ENCODE measurements at places on chromosomes 1 and 21. TPM values are rescaled to one million over a fixed set of nuclear protein-coding genes. Genes with fewer than 3 reads are reported as not detected.
A peak's percentile ranks its signal among the peaks of the same experiment; 100 is the strongest.

DNA sequence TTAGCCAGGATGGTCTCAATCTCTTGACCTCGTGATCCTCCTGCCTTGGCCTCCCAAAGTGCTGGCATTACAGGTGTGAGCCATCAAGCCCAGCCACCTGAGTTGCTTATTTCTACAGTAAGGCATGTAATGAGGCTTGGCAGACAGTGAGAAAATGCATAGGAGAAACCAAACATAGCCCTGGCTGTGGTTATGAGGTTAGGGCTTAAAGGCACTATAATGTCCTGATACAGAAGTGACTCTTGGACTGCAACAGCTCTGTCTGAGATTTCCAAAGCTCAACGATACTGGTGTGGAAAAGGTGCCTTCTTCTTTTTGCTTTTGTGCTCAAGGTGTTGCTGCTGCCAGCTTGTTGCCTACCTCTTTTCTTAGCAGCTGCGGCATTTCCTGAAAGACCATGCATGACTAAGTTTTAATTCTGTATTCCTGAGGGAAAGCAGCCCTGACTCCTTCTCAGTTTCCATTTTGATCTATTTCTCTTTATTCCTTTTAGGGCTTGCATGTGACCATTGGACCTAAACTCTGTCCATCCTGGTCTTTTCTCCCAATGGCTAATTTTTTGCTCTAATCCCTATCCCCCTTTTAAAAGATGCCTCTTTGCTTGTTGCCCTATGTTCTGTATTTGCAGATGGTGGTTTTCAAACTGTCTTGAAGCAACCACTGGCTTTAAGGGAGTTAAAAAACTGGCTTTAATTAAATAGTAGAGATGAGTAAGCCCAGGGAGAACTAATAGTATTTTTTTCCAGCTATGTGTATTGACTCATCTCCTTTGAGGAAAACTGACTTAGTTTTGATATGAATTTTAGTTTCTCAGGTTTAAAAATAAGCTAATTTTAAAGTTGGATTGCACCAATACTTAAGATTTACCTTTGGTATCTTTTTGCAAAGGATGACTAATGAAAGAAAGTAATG lies 70.3 kb downstream of the KIF1B start:
- no peak for DNase-seq

GRCh38 chr1:57835620-57836019 lies 411.8 kb upstream of the DAB1 start:
- DNase-seq = no peak

- DNase-seq = no peak
These were observed 46.1 kb upstream of the KAZN start for GRCh38 chr1:14552246-14552965.

- DNase-seq = no peak
These were observed 72.1 kb downstream of the PRDM16 start for GRCh38 chr1:3141129-3141528.

- no peak for DNase-seq
These were observed 239.1 kb upstream of the TMEM51 start for GRCh38 chr1:14914351-14914988.

GRCh38 chr1:16716691-16717335 lies 23.5 kb upstream of the RNU1-4 start:
- DNase-seq = peak; percentile 65

DNA sequence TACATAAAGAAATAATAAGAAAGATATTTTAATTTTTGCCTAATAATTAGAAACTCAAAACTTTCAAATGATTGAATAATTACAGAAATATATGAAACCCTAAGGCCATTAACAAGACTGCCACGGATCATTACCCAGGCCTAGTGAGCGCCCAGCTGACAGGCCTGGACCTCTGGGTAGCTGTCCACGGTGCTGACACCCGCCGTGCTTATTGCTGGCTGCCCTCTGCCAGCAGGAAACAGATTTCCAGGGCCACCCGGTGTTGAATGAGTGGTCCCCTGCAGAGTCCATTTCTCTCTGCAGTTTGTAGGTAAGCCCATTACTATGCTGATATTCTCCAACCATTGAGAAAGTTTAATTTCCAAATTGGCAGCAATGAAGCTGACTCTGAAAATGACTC lies 254.4 kb upstream of the GJB5 start:
- no peak for DNase-seq

- DNase-seq = peak; percentile 88
These were observed 139.7 kb downstream of the TSEN15 start for GRCh38 chr1:184191181-184191621.

DNA sequence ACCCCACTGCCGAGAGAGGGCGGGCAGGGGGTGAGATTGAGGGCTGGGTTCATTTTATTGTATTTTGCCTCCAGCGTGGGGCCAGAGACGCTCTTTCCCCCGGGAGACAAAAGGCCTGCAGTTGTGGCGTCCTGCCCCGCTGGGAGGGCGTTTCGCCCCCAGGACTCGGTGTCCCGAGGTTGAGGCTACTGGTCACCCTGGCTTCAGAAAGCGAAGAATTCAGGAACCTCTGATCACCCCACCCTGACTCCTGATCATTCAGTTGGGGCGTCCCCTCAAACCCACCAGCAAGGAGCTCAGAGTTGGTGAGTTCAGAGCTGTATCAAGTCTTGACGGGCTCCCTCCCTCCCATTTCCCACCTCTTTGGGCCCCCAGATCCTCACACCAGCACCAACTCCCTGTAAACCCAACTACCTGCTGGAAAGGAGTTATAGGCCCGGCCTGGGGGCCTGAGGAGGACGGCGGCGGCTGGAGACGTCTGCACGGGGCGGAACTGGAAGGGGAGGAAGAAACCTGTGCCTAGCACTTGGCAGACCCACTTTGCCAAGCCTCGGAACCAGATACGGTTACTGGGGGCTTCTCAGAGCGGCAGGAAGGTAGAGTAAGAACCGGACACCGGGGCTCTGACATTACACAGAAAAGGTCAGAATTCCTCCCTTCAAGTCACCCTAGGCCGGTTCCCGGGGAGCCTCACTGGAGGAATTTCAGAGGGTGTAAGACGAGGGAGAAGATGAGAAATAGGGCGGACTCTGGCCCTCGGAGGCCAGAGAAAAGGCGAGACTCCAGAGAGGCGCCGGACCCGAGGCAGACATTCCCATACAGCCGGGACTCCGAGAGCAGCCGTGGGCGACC lies 761 bp upstream of the PAX7 start:
- no peak for DNase-seq

GRCh38 chr1:193625255-193625654 lies 438.8 kb upstream of the B3GALT2 start:
- DNase-seq = no peak

DNA sequence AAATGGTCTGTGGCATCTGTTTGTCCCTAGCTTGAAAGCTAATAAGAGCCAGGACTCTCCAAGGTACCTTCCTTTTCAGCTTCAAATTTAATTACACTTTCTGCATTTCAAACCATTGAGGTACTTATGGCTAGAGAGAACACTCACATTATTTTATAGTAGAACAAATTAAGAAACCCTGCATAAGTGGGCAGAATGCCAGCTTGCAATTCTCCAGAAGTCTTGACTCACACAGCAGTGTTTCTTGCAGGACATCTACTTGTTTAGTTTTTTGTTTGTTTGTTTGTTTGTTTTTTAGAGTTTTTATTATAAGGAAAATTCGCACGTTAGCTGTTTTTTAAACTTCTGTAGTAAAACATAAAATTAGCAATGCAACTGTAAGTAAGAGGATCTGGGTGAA lies 397.2 kb downstream of the NEGR1 start:
- no peak for DNase-seq

DNA sequence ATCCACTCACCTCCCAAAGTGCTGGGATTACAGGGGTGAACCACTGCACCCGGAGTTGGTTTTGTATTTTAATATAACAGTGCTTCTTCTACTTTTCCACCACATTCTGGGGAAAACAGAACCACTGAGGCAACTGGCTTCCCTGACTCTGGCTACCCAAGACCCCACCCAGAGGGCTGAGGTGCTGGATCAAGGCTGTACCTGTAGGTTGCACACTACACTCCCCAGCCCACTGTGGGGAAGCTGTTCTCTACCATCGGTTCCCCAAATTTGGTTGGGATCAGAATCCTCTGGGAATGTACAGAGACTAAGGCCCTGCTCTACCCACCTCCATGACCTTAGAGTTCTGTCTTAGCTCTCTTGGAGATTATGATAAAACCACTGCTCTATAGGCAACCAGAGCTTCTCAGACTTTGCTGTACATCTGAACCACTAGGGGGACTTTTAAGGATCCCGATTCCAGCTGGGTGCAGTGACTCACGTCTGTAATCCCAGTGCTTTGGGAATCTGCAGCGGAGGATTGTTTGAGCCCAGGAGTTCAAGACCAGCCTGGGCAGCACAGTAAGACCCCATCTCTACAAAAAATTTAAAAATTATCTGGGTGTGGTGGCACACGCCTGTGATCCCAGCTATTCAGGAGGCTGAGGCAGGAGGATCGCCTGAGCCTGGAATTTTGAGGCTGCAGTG lies 51.6 kb downstream of the GNG4 start:
- no peak for DNase-seq

DNA sequence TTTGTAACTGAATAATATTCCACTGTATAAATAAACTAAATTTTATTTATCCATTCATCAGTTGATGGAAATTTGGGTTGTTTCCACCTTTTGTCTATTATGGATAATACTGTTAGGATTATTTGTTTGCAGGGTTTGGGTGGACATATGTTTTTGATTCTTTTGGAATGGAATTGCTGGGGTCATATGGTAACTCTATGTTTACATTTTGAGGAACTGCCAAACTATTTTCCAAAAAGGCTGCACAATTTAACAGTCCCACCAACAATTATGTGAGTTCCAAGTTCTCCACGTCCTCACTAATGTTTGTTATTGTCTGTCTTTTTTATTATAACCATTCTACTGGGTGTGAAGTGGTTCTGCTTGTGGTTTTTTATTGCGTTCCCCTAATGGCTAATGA lies 4.3 kb upstream of the SERBP1 start:
- DNase-seq = no peak

- DNase-seq = no peak
These were observed 131.7 kb upstream of the GRIK3 start for GRCh38 chr1:37166005-37166404.

DNA sequence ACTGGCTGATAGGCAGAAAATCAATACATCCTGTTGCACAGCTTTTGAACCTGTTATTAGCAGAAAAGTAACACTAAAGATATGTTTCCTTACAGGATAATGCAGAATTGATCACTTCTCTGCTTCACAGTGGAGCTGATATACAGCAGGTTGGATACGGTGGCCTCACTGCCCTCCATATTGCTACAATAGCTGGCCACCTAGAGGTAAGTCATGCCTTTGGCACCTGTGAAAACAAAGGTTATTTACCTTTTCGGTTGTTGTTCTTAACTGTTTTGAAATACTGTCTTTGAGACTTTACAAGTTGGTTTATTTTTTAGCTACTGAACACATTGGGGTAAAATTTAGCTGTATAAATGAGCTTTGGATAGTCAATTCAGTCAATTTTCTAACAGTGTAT lies 36.3 kb downstream of the TNNI3K start:
- no peak for DNase-seq

GRCh38 chr1:192513697-192514096 lies 61.9 kb upstream of the RGS1 start:
- no peak for DNase-seq

The APOBEC4 gene
- total RNA-seq = not detected

The PGLYRP4 gene
- total RNA-seq = not detected

The SLC19A2 gene
- total RNA-seq = 21.0 TPM

The AQP10 gene
- total RNA-seq = not detected

The SPRR5 gene
- total RNA-seq = not detected

The KCNE2 gene
- total RNA-seq = not detected

The SH3BGRL3 gene
- total RNA-seq = 38.8 TPM

Data from sigmoid colon (tissue), 7 donors.